AG20443 (cell line): ENCODE measurements at places on chromosomes 7 and 10.
A peak's percentile ranks its signal among the peaks of the same experiment; 100 is the strongest.

GRCh38 chr10:126351021-126351420, 37.3 kb downstream of the ADAM12 start:
- no peak for DNase-seq

DNA sequence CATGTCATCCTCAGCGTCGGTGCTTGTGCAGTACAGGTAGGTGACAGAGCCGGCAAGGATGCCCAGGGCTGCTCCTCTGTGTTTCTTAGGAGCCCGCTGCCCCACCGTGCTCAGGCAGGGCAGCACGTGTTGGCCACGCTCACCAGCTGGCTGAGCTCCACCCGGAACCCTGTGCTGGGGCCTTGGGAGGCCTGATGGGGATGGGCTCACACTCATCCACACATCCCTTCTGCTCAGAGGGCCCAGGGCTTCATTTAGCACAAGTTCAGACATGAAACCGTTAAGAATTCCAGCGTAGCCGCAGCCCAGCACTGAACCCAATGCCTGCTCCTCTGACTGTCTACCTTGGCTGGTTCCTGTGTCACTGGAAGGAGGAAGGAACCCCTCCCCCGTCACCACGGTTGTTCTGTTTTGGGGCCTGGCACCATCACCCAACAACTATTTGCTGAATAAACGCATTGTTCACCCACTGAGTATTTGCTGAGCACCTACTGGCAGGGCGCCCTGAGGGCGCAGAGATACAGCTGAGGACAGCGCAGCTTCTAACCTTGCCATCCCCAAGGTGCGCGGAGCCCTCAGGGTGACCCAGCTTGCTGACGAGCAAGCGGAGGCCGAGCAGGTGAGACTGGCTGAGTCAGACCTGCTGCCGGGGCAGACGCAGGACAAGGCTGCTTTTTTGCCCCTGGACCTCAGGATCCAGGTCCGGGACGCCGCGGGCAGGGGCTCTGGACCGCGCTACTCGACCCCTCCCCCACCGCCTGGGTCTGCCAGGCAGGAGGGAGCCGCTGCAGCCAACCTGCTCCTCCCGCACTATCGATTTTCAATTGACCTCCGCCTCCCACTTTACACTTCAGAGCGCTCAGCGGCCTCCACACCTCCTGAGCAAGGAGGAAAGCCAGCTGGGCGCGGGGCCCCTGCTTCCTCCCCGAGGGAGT, 50.6 kb upstream of the RET start:
- peak; percentile 9 for DNase-seq

GRCh38 chr7:17681965-17682364, 258.3 kb downstream of the SNX13 start:
- peak; percentile 64 for DNase-seq

DNA sequence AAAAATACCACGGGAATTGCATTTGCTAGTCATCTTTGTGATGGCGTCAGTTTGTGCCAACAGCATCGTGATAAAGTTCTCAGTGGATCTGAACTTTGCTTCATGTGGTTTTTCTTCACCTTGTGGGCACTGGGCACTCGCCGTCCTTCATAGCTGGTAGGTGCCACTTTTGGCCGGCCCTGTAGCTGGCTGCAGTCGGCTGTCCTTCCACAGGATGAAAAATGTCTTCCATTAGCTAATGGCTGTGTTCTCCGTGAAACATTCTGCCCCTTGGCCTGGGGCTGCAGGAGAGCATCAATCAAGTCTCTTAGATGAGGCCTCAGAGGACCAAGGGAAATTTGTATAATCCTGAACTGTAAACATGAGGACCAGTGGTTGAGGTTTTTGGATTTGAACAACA, 145.3 kb downstream of the DYNC1I1 start:
- no peak for DNase-seq

DNA sequence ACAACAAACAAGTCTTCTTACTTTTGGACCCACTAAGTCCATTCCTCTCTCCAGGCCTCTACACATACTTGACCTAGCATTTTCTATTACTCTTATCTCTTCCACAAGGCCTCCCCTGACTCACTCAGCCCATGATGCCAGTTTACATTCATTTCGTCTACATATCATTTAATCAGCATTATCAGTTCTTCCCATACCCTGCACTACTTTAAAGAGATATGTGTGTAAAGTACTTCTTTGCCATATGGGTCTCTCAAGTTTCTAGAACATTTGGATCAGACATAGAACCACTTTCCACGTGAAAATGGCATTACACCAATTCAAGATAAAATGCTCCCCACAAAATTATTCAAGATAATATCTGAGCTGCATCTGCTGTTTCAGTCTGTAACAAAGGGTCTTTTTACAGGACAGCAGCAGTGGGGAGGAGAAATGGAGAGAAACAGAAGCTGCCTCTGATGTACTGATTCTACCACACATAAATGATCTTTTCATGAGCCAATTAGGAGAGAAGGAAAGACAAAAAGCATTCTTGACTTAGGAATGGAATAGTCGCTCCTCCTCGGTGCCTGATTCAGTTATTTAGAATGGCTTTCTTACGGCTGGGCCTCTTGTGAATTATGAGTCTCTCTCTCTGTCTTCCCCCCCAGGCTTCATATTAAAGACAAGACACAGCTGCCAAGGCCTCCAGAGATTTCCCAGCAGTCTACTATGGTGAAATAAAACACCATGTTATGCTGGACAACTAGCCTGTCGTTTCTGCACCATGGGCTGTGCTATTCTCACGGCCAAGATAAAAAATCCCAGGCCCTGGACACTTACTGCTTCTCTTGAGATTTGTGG, 46.9 kb upstream of the SEPTIN7 start:
- DNase-seq = no peak

DNA sequence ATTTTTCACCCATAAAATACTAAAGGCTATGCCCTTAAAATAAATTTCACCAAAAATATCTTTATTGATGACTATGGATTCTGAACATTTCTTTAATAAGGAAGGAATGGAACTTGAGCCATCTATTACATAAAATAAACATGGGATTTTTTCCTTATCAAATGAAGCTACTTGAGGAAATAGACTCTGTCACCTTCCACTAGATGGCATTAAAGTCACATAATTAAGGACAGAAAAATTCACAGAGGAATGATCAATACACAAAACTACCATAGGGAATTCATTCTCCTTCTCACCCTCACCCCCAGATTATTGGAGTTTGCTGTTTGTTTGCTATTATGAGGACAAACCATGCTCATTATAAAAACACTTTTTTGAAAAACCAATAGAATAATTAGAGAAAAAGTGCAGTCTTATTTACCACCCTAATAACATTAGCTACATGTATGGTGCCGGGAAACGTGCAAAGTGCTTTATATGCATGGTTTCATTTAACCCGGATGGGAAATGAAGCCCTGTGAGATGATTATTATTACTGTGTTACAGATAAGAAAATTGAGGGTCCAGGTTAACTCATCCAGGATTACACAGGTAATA, 21.1 kb upstream of the FOXI2 start:
- DNase-seq = no peak

DNA sequence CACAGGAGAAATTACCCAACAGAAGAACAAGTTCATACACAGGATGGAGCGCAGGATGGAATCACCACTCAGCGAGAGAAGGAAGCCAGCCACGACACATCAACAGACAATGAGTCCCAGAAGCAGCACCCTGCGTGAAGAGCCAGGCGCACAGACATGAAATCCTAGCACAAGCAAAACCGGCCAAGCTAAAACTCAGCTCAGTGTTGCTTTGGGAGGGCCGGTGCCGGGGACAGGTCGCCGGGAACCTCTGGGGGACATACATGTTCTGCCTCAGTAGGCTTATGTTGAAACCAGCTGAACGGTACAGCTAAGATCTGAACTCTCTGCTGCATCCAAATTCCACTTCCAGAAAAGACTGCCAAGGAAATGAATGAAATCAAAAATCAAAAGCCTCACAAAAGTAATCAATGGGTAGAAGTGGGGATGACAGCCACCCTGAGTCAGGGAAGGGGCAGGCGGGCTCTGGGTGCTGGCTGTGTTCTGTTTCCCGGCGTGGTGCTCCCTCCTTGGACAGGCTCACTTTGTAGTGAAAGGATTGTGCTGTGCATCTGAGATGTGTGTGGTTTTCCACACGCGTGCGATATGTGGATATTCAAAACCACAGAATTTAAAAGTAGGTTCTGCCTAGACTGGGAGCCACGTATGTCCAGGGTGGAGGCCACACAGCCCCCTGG, 114.7 kb downstream of the PDGFA start:
- DNase-seq = no peak

DNA sequence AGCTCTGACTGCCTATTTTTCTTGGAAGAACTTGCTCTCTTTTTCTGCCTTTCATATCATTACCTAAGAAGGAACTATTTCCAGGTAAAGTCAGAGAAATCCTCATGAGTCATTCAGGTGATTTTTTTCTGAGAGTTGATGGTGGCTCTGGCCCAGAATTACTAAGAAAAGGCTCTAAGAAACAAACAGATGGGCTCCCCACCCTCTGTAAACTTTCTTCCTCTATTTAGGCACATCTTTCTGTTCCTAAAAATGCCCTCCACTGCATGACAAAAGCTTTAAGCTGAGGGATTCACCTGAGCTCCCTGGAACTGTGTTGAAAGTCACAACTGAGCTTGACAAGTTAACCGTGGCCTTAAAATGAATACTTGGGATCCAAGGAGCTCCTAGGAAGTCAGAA, 1.6 kb downstream of the OLAH start:
- DNase-seq = no peak

DNA sequence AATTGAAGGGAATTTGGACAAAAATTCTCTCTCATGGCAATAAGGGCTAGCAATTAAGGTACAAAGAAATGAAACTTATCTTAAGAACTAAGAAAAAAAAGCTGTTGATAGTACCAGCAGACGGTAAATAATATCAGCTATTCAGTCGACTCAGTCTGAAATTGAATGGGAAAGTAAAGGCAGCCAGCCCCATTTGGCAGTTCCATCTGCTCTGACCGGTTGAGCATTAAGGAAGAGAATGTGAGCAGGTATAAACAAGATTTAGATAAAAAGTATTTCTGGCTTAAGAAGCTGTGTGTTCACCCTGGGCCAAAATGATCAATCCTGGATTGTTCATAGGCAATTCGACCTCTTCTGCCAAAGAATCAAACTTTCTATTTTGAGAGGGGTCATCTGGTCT, 154.6 kb upstream of the NPVF start:
- no peak for DNase-seq

DNA sequence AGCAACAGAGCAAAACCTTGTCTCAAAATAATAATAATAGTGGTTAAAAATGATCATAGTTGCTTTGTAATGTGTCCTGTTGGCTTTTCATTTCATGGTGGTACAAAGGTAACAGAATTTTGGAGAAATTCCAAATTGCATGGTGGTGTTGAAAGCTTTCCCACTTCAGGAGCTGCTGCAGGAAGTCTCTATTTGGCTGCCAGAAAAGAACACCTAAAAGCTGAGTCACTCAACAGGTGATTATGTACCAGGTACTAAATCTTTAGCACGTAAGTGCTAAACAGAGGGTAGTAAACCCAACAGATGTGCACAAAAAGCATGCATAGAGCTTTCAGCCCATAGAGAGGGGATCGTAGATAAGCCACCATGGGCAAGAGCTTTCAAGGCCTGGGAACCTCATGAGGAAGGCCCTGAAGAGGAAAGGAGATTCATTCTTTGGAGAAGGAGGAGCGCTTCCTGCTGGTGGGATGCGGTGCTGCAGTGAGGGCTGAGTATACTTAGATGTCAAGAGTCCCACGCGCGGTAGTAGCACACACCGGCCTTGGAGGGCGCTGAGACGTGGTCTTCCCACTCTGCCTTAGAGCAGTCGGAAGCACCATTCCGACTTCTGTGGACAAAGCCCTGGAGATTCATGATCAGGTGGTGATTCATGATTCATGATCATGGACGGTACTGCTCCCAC, 118.7 kb downstream of the RALA start:
- DNase-seq = peak; percentile 65

DNA sequence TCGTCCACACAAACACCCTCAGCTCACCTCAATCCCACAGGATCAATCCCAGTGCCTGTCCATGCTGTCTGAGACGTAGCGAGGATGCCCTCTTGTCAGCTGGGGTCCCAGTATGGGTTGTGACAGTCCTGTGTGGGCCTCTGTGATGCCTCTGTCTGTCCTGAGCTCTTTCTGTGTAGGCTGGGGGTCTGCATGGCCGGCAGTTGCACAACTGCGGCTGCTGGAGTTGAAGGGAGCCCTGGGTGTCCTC, 12.4 kb downstream of the ANTXRL start:
- DNase-seq = no peak

GRCh38 chr7:50718876-50719275, 63.8 kb downstream of the GRB10 start:
- no peak for DNase-seq
